ENCODE measurements at places on chromosomes 11 and 22.

GRCh38 chr11:62127426-62127825 lies 3.6 kb downstream of the INCENP start:
- DNase-seq, result no peak

GRCh38 chr11:128848815-128849455 lies 18.2 kb downstream of the KCNJ1 start:
- DNase-seq, result no peak

- no peak for DNase-seq
These were observed 8.4 kb upstream of the MMP12 start for GRCh38 chr11:102883141-102883540.

DNA sequence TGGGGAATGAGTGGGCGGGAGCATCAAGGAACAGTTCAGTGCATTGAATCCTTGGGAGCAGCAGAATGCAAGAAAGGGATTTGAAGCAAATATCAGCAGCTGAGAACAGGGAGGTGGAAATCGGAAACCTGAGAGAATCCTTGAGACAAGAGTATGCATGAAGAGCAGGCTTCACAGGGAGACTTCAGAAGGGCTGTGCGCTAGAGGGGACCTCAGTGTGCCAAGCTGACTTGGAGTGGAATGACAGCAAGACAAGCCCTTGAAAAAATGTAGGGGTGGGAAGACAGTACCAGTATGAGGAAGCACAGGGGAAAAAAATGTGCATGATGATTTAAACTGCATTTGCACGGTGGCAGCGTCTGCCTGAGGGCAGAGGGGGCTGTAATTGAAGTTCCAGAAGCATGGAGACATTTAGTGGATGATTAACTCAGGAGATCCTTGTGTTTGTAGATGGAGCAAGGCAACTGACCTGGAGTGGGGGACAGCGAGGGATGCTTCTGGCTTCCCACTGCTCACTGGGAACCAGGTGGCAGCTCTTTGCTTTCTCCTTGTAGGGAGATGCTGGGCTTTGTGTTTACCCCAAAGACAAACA lies 204.9 kb upstream of the PLET1 start:
- no peak for DNase-seq

DNA sequence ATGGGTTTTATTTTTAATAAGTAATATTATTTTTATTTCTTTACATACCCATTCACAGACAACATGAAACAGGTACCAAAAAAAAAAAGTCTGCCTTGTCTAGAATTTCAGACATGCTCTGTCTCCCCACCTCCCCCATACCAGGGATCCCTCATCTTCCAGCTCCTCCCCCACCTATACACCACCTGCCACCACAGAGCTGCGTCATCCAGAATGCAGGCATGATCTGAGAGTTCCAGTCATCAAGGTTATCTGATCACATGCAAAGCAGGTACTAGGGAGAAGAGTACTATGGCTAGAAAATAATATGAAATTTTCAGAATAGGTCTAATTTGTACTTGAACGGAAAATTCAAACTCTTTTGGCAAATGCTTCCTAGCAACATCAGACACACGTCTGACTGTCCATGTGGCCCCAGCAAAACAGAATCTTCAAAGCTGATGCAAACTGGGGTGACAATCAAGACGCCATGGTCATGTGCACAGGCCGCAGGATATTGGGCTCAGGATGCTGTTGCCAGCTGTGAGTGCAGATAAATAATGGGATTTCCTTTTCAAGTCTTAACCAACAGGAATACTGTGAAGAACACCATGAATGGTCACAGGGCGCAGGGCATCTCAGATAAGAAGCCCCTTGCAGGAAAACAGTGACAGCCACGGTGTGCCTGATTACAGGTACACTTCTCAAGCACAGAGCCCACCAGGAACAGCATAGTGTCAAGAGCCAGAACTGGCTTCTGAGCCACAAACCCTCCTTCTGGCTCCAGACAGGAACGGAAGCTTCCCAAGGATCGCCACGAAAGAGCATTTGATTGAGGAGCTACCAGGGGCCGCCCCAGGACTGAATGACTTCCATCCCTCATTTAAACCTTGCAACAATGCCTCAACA lies 169.5 kb downstream of the EFCAB6 start:
- DNase-seq, result no peak

DNA sequence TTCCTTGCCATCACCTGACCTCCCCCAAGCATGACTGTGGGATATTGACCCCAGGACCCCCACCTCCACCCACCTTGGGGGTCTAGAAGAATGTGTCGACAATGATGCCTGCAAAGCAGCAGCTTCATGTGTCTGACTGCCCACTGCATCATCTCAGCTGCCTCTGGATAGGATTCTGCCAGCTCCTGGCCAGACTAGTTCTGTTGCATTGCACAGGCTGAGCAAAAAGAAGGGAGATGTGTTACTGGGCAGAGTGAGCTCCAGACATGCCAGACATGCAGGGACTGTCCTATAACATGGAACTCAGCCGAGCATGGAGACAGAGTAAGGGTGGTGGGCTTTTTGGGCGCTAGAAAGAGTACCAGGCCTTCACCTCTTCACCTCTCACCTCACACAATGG lies 36.7 kb downstream of the FBXO7 start:
- no peak for DNase-seq

All from prostate gland (tissue), 2 donors.